Tibial nerve (tissue), 4 donors: ENCODE measurements at places on chromosomes 3 and 15.
A peak's percentile ranks its signal among the peaks of the same experiment; 100 is the strongest.

DNA sequence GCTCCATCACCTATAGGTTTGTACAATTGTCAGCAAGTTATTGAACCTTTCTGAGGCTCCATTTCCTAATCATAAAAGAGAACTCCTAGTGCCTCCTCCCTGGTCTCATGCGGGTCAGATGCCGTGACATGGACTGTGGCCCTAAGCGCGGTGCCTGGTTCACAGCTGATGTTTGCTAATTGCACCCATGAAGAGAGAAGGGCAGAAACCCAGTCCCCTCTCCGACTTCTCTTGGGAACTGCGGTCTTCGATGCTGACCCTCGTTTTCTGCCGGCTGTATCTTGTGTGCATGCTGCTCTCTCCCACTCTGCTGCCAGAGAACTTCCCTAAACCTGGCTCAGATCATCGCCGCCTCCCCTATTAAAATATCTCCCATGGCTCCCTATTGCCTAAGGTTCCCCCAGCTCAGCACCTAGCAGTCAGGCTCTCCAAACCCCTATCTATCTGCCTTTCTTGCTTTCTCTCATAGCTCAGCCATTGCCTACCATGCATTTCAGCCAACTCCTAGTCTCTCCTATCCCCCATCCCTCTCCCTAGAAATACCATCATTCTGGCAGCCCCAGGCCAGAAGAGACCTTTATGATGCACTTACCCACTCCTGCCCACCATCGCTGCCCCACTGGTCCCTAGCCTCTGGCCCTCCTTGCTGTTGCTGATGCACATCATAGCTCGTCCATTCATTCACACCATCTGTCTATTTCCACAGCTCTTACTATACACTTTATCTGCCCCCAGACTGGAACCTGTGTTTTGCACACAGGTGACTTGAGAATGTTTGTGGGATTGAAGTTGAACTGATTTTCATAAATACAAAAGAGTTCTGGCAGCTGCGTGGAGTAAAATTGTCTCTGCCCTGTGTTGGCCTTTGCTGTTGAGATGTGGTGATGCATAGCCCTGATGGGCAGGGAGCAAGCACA lies 6.6 kb downstream of the ISG20 start:
- DNase-seq: no peak
- no peak overlapping the region for H3K27ac ChIP-seq
- H3K4me3 ChIP-seq: no peak overlapping the region
- H3K27me3 ChIP-seq: no peaks in the 10 kb centered on the region
- no peaks in the 10 kb centered on the region for H3K36me3 ChIP-seq

DNA sequence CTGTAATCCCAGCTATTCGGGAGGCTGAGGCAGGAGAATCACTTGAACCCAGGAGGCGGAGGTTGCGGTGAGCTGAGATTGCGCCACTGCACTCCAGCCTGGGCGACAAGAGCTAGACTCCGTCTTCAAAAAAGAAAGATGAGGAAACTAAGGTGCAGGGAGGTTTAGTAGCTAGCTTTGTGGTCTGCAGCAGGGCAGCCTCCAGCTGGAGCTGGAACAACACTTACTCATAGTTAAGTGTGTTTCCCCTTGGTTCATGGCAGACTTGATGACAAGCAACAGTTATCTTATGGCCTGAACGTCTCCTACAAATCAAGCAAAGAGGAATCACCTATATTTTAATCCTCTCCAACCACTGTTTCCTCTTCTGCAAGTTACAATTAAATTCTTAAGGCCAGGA lies 12.6 kb downstream of the KAT2B start:
- DNase-seq: no peak
- H3K27ac ChIP-seq: no peak overlapping the region
- H3K36me3 ChIP-seq: no peaks in the 10 kb centered on the region
- H3K27me3 ChIP-seq: no peaks in the 10 kb centered on the region
- no peak overlapping the region for H3K4me3 ChIP-seq

- H3K4me1 ChIP-seq: peaks cover 9% of the 10 kb centered on the region
- DNase-seq: no peak
- no peaks in the 10 kb centered on the region for H3K36me3 ChIP-seq
- H3K27ac ChIP-seq: no peak overlapping the region
- H3K27me3 ChIP-seq: no peaks in the 10 kb centered on the region
- H3K4me3 ChIP-seq: no peak overlapping the region
Measured at GRCh38 chr15:101718896-101719295, 5.4 kb downstream of the TARS3 start.

- H3K36me3 ChIP-seq: no peaks in the 10 kb centered on the region
- H3K27ac ChIP-seq: no peak overlapping the region
- no peaks in the 10 kb centered on the region for H3K27me3 ChIP-seq
- DNase-seq: no peak
- no peak overlapping the region for H3K4me3 ChIP-seq
Measured at GRCh38 chr3:70770650-70771049, 458.2 kb upstream of the MDFIC2 start.

DNA sequence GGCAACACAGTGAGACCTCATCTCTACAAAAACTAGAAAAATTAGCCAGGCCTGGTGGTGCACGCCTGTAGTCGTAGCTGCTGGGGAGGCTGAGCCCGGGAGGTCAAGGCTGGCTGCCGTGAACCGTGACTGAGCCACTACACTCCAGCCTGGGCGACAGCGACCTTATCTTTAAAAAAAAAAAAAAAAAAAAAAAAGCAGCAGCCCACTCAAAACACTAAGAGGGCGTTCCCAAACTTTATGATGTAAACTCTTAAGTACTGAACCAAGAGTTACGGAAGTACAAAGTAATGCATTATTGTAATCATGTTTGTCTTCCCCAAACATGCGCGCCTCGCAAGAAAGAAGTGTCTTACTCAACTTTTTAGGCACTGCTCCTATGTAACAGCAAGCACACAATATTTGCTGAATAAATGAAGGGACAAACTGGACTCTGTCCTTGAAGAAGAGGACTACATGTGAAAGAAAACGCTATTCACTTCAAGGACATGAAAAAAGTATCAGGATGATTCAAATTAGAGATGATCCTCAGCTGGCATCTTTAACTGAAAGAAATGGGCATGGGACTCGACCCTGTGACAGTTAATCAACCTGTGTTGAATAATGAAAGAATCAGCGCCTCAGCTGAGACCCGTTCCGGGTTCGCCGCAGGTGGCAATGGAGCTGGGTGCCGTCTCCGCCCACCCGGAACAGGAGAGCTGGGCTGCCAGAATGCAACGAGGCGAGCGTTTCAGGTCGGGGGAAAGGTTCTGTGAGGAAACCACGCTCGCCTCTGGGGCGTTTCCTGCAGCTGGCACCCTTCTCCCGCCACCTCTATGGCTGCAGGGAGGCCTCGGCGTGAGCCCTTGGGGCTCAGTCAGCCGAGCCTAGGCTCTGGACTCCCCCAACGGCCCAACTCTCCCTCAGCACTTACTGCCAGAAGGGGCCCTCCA lies 718 bp downstream of the SPG11 start:
- peaks cover 20% of the 10 kb centered on the region for H3K4me1 ChIP-seq
- DNase-seq: peak; percentile 43
- H3K4me3 ChIP-seq: peak overlapping the region; percentile 92
- peaks cover 11% of the 10 kb centered on the region for H3K36me3 ChIP-seq
